GM04504 (cell line): ENCODE measurements at places on chromosomes 2 and 18.
A peak's percentile ranks its signal among the peaks of the same experiment; 100 is the strongest.

DNA sequence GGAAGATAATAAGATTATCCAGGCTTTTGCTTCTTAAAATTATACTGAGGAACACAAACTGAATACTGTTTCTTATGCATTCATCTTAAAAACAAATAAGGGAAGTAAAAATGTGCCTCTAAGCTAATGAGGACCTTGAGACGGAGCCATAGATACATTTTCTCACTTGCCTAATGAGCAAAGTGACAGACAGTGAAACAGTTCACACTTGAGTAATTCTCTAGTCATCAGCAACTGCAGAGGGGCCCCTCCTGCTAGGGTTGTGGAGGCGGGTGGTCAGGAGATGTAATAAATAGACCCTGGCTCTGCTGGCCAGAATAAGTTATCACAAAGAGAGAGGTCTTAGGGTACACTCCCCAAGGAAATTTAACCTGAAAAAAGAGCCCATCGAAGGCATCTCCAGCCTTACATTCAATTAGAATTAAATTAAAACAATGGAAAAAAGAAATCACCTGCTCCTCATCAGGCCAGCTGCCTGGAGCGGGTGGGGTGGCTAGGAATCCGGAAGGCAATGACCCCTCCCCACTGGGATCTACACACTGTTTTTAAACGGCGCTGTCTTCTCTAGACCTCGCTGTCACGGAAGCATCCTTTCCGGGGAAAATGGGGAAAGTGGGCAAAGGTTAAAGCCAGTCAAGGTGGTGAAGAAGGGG lies 32.6 kb upstream of the INSIG2 start:
- no peak for DNase-seq

DNA sequence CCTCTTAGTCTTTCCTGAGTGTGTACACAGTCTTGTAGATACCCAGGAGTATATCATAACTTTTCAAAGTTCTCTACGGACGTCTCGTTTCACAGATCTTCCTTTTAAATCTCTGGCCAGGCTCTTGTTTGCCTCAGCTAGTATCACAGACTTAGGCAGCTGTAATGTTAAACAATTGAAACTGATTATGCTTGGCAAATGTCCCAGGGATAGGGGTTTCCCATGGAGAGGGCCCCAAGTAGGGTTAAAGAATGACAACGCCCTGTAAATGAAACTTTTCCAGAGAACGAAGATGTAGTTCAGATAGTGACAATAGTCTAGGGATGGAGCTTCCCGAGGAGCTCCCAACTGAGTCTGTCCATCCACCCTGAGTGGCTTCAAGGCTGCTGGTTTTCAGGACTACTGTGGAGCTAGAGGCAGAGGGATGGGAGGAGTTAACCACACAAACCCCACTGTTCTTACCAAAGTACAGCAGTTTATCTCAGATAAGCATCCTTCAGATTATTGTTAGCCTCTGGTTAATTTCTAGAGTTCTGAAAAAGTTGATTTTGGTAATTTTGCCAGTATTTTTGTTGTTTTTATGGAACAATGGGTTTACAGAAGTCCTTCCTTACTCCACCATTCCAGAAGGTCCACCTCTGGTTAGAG lies 9.1 kb downstream of the NEURL3 start:
- no peak for DNase-seq

- DNase-seq = peak; percentile 27
Observed at GRCh38 chr18:48872234-48873145, 78.3 kb downstream of the SMAD7 start.

GRCh38 chr2:48380989-48381625 lies 148.8 kb upstream of the STON1 start:
- DNase-seq = no peak

GRCh38 chr2:45992021-45992740 lies 305.0 kb upstream of the EPAS1 start:
- DNase-seq = peak; percentile 92

- no peak for DNase-seq
Observed at GRCh38 chr2:46508759-46509158, 29.4 kb downstream of the TMEM247 start.

DNA sequence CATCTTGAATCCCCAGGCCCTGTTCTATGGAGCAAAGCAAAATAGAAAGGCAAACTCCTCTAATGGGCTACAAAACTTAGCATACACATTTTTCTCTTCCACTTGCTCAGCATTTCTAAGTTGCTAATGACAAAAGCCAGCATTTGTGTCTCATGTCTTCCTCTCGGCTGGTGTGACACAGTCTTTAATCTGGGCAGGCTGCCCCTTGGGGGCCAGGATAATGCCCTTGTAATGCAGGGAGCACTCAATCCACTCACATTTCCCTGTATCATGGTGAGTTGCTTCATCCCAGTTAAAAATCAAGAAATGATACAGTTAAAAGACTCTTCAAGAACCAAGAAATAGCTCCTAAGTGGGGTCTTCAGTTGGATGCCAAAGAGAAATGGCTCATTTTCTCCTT lies 109.1 kb upstream of the FBXO11 start:
- no peak for DNase-seq

DNA sequence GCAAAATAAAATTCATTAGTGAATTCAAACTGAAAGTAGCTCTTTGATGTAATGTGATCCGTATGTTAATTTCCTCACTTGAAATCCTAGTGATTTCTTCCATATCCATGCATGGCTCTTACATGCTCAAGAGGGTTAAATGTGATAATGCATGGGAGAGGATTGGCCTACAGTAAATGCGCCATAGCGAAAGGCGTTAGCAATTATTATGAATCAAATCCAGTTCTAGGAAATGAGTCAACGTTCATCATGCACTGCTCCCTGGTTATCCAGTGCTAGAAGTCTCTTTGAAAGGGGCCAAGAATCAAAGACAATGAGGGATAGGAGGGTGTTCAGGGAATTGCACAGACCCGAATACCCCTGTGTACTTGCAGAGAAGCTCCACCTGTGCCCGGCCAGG lies 101.4 kb upstream of the RASGRP3 start:
- no peak for DNase-seq

DNA sequence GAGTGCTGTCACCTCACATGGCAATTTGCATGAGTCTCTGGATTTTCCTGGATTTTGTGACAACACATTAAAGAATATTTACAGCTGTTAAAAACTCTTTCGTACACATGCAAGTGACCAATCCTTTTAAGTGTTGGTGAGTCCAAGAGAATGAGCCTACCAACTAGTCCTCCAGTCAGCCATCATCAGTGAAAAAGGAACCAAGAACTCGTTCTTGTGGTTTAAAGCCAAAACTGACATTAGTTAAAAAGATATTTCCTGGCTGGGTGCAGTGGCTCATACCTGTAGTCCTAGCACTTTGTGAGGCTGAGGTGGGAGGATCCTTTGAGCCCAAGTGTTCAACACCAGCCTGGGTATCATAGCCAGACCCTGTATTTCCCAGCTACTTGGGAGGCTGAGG lies 215.4 kb upstream of the ITGA4 start:
- no peak for DNase-seq

DNA sequence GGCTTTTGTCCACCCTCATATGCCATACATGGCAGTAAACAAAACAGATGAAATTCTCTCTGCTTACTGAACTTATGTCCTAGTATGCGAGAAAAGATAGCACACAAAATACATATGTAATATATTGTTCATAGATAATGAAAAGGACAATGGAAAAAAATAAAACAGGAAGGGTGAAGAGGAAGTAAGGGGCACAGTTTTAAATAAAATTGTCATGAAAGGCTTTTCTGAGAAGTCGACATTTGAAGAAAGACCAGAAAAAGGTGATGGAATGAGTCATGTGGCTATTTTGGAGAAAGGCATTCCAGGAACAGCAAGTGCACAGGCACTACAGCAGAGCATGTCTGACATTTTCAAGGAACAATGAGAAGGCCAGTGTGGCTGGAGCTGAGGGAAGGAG lies 56.4 kb downstream of the KCNH7 start:
- DNase-seq = no peak

GRCh38 chr2:3641181-3641580 lies 16.8 kb upstream of the ALLC start:
- DNase-seq = no peak

DNA sequence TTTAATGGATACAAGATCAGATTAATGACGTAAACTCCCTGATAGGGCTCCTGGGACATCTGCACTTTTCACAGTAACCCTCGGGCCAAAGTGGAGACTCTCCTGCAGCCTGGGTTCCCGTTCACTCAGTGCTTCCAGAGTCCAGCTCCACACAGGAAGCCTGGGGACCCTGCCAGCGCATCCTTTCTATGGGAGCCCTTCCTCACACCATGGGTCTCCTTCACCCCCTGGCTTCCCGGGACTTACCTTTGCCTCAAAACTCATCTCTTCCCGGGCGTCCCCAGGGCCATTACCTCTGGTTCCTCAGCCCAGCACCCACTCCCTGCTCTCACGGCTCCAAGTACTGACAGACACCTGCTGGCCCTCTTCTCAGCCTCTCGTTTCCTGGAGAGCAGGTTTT lies 40.7 kb upstream of the KLF11 start:
- DNase-seq = no peak

DNA sequence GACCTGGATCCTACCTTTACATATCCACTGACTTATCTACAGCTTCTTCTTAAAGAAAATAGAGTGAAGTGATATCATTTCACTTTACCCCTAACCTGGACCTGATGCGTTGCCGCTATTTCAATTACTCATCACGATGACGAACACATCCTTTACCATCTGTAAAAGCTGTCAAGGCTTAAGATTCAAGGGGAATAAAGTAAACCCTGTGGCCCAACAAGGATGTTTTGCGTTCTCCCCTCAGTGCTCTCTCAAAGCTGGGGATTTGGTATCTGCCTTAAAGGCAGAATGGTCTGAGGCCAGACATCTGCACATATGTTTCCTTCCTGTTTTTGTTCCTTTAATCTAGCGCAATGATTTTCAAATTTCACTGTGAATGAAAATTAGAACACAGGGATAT lies 100.1 kb upstream of the KLF7 start:
- DNase-seq = no peak

DNA sequence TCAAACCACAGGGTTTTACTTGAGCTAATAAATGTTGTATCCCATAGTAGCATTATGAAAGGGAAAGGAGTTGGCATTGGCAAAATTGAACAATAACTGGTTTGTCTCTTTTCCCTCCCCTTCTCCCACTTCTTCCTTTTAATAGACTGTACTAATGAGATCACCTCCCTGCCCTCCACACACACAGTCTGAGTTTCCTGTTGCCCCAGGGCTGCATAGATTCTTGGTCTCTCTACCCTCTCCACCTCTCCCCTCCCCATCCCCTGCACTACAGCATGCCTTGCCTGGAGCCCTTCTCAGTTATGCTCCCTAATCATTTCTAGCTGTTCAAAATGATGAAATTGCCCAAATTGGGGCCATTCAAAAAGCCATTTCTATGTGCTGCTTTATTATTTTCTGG lies 37.2 kb upstream of the NEMP2 start:
- DNase-seq = no peak

DNA sequence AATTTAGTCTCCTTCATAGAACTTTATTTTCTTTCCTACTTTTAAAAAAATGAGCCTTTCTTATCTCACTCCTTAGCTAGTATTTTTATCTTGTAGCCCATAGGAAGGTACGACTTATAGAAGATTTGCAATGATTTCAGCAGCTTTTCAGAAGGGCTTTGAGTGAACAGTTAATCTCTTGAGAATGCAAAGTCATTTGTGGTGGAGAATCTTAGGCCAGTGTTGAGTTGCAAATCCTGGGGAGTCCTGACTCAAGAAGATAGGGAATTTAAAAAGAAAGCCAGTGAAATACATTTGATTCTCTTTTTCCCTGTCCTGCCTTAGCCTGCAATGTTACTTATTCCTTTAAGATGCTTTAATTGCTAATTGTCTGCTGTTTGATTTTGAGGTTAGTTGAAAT lies 33.6 kb downstream of the LYPD6 start:
- no peak for DNase-seq
